ENCODE measurements at places on chromosomes 13 and 19. TPM values are rescaled to one million over a fixed set of nuclear protein-coding genes. Genes with fewer than 3 reads are reported as not detected.

CCL25 gene
- total RNA-seq = not detected

- DNase-seq = no peak
These were observed 92.2 kb downstream of the STOML3 start for GRCh38 chr13:38898481-38898880.

- no peak for DNase-seq
These were observed 541.8 kb upstream of the SLC10A2 start for GRCh38 chr13:103607995-103608394.

GRCh38 chr19:29770648-29771047, 41.1 kb upstream of the CCNE1 start:
- no peak for DNase-seq

DNA sequence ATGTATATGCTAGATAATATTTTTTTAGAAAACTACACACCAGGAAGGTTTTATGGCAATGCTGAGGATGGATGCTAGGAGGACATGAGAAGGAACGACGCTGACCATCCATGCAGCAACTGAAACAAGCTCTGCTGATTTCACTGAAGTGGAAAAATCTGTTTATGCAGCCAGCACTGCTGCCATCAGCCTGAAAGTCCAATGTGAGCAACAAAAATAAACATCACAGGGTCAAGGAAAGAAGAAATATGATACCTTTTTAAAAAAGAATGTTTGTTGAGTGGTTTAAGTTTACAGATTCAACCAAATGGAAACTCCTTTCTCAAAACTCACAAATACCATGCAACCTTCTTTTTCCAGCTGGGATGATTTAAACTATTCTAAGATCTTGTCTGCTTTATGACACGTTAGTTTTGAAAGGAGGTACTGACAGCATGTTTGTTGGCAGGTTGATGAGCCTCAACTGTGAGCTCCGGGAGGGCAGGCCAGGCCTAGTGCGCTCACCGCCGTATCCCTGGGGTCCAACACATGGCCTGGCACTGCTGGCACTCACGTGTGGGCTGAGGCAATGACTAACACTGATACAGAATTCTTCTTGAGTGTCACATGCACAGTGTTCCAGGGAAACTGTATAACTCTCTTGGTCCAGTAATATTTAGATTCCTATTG, 46.8 kb downstream of the LATS2 start:
- DNase-seq = peak; percentile 96

DNA sequence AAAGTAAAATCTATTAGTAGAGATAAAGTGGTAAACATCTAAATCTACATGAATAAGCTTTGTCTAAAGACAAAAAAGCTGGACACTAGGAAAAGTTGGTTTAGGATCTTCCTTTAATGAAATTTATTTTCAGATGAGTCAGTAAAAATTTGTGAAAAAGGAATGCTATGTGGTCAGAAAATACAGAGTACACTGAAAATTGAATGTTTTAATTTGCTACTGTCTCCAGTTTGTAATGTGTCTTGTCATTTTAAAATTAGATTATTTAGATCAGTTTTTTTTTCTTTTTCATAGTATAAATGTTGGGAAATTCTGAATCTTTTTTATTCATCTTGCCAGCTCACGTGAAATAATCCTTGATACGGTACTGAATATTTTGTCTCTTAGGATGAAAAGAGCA, 56.9 kb downstream of the SLITRK6 start:
- no peak for DNase-seq

GRCh38 chr13:32384702-32385101, 43.2 kb downstream of the N4BP2L1 start:
- no peak for DNase-seq

Measured in MG63 (cell line).